NCI-H774 (cell line): ENCODE measurements at places on chromosomes 3 and 15.

DNA sequence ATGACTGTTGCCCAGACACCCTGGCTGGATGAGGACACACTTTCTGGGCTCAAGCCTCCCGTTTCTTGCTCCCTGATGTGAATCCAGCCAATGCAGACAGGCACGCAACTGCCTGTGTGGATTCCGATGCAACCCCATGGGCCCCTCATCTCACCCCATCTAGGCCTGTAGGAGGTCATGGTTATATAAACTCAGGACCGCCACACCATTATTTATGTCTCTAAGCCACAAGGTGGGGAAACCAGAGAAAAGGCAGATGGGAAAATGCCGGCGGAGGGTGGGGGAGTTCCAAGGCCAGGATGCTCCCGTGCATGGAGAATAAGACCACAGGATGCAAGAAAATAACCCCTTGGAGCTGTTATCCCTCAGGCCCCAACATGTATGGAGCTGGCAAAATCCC, 2.0 kb downstream of the MESP1 start:
- no peak for DNase-seq

GRCh38 chr3:127590282-127590592, 296 bp downstream of the TPRA1 start:
- no peak for DNase-seq

- DNase-seq: no peak
Observed at GRCh38 chr3:61903074-61903473, 341.7 kb downstream of the PTPRG start.

DNA sequence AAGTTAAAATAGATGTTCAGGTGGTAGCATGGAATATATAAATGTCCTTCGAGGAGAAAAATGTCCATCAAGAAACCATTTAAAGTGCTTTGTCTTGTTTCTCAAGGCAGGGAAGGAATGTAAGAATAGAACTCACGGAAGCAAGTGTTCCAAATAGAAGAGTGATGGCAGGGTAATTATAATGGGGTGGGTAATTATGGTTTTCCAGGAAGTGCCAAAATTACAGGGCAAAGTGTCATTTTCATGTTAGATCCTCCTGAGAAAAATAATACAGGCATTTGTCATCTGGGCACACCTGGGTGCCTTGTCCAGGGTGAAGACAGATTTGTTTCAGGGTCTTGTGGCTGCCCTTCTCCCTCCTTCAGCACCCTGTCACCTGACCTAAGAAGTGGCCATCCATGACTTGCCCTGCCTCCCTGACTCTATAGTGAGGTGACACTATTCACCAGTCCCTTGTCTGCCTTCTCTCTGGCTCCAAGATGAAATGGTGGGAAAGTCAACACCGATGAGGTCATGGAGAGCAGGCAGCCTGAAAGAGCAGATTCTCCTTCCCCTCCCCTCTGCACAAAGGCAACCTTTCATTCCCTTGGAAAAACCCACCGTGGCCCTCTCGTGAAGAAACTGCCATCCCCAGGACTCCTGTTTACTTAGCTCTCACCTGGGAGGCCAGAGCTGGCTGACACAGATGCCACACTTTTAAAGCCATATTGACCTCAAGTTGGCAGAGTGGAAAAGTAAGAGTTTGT, 45.1 kb upstream of the AMOTL2 start:
- peak; percentile 52 for DNase-seq

DNA sequence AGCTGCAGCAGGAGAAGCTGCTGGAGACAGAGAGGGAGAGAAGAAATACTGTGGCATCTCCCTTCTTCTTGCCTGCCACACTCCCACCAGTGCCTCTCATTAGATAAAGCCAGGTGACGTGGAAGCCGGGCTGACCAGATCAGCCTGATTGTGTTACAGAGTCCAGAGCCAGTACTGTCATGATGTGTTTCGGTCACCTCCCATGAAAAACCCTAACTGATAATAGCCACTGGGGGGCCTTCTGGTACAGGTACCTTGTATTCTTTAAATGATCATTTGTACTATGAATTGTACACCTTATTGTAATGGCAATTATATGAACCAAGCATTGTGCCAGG, 125.8 kb upstream of the TMEM108 start:
- DNase-seq: no peak

DNA sequence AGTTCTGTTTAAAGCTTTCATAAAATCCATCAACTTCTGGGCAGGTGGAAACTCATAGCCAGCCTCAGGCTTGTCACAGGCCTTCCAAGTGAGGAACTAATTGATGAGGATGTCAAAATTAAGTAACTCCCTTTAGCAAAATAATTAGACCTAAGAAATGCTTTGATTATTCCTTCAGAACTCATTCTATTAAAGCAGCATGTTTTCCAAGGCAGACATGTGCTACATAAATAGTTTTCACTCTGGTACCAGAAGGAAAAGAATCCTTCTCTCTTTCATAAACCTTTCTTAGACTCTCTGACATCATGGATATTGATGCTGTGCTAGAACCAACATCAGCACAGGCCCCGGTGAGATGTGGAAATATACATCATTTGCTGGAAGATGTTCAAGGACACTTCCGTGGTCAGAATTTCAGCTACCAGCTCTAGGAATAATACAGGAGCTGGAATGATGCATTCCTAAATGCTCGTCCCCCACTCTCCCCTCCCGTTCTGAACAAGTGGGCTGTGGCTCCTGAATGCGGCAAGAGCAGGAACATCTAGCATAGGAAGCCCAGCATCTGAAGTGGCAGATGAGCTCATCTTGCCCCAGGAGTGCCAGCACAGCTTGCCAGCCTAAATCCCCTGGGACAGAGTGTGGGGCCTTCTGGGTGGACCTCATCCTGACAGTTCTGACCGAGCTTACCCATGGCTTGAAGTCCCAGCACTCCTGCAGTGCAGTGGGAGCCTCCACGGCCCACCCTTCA, 82.4 kb downstream of the WWTR1 start:
- no peak for DNase-seq

- DNase-seq: no peak
Observed at GRCh38 chr3:9700536-9700935, 3.1 kb upstream of the CPNE9 start.

DNA sequence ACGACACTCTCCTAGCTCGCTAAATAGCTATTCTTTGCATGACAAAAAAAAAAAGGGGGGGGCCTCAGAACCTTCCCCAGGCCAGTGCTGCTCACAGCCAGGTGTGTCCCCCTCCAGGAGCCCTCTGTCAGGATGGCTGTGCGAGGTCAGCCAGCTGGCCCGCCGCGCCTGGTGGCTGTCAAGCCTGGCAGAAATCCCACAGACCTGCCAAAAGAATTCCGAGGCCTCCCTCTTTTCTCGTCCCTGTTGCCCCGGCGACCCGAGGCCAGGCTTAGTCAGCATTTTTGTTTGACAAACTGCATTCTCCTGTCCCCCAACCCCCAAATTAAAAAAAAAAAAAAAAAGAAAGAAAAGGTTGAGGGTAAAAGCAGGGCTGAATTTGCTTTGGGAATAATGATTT, 61.9 kb downstream of the TM4SF4 start:
- DNase-seq: peak; percentile 55

GRCh38 chr15:100880139-100880896, 687 bp downstream of the ALDH1A3 start:
- no peak for DNase-seq

DNA sequence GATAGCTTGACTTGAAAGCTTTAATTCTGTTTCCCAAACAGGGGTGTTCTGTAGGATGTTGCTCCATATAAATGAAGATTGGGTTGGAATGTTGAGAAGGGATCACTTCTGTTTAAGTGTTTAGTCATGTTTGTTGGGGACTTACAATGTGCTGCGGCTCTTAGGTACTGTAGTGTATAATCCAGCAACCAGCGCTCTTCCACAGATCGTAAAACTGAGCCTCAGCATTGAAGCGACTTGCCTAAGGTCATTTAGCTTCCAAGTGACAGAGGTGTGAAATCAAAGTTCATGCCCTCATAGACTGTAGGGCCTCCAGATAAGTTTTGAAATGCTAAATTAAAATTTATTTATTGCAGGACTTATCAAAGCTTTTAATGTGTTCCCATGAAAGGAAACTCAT, 1.8 kb downstream of the MKRN2 start:
- no peak for DNase-seq

- no peak for DNase-seq
Observed at GRCh38 chr3:112497897-112498548, 1.2 kb downstream of the BTLA start.

DNA sequence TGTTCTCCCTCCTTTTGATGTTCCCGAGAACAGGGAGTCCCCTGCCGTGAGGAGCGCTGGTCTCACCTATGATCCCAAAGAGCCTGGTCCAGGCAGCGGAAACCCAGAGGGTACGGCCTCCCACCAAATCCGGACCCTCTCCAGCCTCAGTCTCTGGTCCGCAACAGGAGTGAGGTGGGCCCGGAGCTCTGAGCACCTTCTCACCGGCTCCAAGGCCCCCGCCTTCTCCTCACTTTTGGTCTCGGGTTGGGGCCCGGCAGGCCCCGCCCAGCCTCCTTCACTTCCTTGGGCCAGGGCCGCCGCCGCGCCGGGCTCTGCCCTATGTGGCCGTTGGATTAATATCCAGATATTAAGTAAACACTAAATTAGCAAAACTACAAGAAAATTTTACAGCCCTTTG, 5.7 kb upstream of the SKOR1 start:
- DNase-seq: no peak

DNA sequence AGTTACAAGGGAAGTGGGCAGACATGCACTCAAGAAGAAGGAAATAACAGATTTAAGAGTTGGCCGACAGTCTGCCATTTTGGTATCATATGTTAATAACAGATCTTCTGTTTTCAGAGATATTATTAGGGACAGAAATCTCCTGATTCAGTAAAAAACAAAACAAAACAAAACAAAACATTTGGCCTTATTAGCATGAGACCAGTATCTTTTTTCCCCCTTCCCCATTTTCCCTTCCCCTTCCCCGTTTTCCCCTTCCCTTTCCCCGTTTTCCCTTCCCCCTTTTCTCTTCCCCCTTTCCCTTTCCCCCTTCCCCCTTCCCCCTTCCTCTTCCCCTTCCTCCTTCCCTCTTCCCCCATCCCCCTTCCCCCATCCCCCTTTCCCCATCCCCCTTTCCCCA, 39.4 kb downstream of the BBS4 start:
- no peak for DNase-seq

DNA sequence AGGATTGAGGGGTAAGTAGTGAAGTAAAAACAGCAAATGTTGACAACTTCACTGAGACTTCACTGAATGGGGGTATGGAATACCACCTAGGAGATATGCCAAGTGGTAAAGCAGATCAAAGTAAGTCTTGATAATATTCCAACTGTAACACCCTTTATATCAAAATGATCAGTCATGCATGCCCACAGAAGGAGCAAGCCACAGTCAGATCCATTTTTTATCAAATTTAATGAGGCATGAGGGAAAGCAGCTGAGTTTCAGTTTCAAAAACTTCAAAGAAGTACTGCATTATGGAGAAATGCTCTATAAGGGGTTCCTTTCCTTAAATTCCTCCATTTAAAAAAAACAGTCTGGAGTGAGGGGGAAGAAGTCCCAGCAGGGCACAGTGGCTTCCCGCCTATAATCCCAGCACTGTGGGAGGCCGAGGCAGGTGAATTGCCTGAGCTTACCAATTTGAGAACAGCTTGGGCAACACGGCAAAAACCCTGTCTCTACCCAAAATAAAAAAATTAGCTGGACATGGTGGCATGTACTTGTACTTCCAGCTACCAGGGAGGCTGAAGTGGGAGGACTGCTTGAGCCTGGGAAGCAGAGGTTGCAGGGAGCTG, 56.9 kb downstream of the TJP1 start:
- DNase-seq: no peak

DNA sequence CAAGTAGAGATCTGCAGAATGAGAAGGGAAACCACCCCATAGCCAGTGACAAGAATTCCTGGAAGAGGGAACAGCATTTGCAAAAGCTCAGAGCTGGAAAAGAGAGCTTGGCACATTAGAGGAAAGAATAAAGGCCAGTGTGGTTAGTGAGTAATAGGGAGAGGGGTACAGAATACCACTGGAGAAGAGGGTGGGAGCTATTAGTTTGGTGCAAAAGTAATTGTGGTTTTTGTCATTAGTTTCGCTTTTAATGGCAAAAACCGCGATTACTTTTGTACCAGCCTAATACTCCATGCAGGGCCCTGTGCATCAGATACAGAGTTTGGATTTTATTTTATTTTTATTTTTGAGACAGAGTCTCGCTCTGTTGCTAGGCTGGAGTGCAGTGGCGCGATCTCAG, 9.8 kb downstream of the SLC24A1 start:
- DNase-seq: no peak

DNA sequence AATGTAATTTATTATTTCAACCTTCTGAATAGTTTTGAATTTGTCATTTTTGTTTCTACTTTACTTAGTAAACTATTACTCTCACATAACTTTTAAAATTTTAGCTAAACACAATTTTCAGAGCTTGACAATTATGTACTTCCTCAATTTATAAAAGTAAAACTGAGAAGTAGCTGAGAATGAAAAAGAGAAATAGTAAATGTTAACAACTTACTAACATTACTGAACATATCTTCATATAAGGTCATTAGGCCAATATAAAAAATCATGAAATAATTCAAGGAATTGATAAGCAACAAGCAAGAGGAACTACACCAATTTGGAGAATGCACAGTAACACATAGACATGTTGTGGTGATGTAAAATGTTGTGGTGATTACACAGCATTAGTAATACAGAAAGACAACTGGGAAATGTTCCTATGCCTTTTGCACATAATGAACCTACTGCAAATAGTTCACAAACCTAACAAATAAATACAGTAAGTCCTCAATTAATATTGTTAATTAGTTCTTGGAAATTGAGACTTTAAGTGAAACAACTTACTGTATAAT, 137.9 kb downstream of the CBLB start:
- no peak for DNase-seq

DNA sequence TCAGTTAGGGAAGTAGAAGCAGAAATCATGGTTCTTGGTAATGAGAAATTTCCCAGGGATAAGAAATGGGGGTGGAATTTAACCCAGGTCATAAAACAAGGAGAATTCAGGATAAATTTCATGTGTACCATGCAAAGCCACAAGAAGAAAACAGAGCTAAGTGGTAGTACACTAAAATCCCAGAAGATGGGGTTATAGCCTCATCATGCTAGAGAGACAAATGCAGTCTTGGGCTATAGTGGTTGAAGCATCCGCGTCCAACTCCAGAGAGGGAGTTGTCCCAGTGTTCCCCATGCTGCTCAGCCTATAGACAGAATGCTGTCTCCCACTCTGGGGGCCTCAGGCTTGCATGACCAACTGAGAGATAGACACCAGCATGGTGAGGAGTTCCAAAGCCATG, 36.2 kb upstream of the CLRN1 start:
- no peak for DNase-seq

- no peak for DNase-seq
Observed at GRCh38 chr3:54123776-54124196, 1.4 kb downstream of the CACNA2D3 start.

GRCh38 chr3:107468782-107469181, 54.0 kb upstream of the BBX start:
- no peak for DNase-seq

- DNase-seq: no peak
Observed at GRCh38 chr15:36426691-36427090, 152.7 kb upstream of the CDIN1 start.

DNA sequence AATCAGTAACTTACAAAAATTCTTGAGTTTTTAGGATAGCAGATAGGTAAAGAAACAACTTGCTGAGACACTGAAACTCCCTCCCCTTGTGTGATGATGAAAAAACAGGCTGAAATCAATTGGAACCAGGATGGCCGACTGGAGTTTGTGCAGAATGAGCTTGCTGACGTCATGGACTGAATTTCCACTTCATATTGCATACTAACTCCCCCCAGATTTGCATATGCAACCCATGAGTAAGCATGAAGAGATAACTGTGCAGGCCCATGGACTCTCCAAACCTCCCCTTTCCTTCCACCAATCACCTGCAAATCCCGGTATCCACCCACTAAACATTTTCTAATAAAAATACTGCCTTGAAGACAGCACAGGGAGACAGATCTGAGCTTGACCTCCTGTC, 82.0 kb upstream of the SCN5A start:
- no peak for DNase-seq
